ENCODE measurements at places on chromosomes 6 and 20. TPM values are rescaled to one million over a fixed set of nuclear protein-coding genes. Genes with fewer than 3 reads are reported as not detected.

DNA sequence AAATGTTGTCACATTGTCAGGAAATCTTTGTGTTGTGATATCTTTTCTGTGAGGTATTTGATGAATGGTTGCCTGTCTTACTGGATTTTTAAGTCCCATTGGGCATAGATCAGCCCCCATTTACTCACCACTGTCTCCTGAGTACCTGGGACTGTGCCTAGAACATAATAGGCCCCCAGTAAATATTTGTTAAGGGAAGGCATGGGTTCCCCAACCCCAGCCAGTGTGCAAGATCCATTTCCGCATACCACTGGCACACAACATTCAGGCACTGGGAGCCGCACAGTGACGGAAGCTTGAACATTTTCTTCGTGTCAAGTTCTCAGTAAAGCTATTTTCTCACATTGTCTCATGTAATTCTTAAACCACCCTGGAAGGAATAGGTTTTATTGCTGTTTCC is 72.2 kb downstream of the UNC5CL start:
- no peaks in the 10 kb centered on the region for H3K4me1 ChIP-seq
- DNase-seq, result no peak
- no peaks in the 10 kb centered on the region for H3K36me3 ChIP-seq
- no peak overlapping the region for H3K27ac ChIP-seq
- H3K27me3 ChIP-seq, result no peaks in the 10 kb centered on the region

Gene THBD
- 37.5 TPM for total RNA-seq

- no peak for DNase-seq
- no peak overlapping the region for H3K4me3 ChIP-seq
- no peaks in the 10 kb centered on the region for H3K27me3 ChIP-seq
- H3K4me1 ChIP-seq, result peaks cover 53% of the 10 kb centered on the region
- H3K27ac ChIP-seq, result no peak overlapping the region
Measured at GRCh38 chr6:37868447-37868825, 48.9 kb downstream of the ZFAND3 start.

- H3K4me3 ChIP-seq, result no peak overlapping the region
- no peak for DNase-seq
- no peaks in the 10 kb centered on the region for H3K36me3 ChIP-seq
- H3K27me3 ChIP-seq, result no peaks in the 10 kb centered on the region
- no peak overlapping the region for H3K27ac ChIP-seq
- H3K4me1 ChIP-seq, result no peaks in the 10 kb centered on the region
Measured at GRCh38 chr6:145763742-145764141, 28.4 kb upstream of the EPM2A start.

Gene FOXA2
- total RNA-seq, result 14.6 TPM

Gene GNAS
- 1,010 TPM for total RNA-seq

Data from stomach (tissue), 19 donors.